ENCODE measurements at places on chromosomes 13 and 19.

DNA sequence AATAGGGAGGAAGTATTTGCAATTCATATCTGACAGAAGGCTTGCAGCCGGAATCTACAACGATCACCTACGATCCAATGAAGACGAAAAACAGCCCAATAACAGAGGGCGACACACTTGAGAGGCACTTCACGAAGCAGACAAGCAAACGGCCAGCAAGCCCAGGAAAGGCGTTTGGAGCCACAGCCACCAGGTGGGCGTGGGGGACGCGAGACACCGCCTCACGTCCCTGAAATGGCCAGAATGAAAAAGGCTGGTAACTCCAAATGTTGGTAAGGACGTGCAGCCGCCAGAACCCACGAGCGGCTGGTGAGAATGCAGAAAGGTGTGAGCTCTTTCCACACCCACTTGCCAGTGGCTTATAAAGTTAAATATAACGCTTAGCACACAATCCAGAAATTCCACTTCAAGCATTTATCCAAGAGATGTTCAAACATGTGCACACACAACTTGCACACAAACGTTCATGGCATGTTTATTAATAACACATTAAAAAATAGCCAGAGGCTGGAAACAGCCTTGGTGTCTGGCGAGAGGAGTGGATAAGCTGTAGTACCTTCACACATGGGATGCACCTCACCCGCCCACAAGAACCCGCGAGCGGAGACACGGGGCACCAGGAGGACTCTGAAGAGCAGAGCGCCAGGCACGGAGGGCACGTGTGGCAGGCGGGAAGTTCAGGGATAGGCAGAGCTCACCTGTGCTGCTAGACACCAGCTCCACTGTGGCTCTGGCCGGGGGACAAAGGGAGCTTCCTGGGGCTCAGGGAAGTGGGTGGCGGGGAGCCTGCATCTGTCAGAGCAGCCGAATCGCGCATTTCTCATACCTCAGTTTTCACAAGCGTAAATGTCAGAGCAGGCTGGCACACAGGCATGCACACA is 89.3 kb downstream of the SPACA7 start:
- no peak for DNase-seq

DNA sequence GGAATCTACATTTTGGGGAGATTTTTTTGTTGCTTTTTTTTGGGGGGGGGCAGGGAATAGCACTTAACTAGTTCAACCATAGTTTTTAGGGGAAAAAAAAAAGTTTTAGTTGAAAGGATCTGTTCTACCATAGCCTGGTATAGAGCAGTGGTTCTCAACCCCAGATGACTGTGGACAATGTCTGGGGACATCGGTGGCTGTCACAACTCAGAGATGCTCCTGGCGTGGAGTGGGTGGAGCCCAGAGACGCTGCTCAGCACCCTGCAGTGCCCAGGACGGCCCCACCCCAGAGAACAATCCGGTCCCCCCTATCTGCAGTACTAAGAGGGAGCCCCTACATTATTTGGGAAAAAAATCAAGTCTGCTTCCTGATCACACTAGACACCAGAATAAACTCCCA is 8.3 kb downstream of the GNG7 start:
- DNase-seq = no peak

GRCh38 chr13:110511509-110512181 is 49.9 kb downstream of the RAB20 start:
- DNase-seq = no peak

GRCh38 chr13:67087527-67087926 is 142.6 kb downstream of the PCDH9 start:
- DNase-seq = no peak

- DNase-seq = no peak
Measured at GRCh38 chr13:97306645-97307044, 84.5 kb downstream of the MBNL2 start.

DNA sequence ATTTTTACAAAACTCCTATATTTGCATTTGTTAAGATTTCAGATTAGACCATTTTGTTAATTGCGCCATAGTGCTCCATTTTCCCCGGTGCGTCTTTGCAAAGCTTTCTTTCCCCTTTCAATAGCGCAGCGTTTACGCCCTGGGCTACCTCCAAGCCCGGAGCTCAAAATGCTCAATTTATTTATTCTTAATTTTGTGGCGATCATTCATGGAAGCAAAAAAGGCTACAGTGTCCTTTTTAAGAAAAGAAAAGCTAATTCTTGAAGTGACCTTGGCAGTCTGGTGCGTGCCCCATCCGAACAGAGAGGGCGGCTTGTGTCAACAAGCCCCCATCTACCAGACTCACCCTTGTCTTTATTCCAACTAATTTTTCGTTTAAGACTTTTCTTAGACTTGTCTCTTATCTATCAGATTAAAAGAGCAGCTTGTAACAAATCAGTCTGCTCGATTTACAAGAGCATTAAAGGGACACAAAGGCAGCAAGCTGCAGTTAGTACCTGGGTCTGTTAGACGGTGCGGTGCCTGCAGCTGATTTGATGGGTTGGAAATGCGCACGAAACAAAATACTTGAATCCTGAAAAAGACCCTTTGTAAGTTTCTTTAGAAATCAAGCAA is 30.1 kb downstream of the GSX1 start:
- no peak for DNase-seq

GRCh38 chr13:27203854-27204253 is 32.2 kb upstream of the USP12 start:
- DNase-seq = no peak

- DNase-seq = no peak
Measured at GRCh38 chr13:33183431-33184111, 102.0 kb downstream of the STARD13 start.

- no peak for DNase-seq
Measured at GRCh38 chr19:15780610-15781418, 6.6 kb upstream of the OR10H5 start.

DNA sequence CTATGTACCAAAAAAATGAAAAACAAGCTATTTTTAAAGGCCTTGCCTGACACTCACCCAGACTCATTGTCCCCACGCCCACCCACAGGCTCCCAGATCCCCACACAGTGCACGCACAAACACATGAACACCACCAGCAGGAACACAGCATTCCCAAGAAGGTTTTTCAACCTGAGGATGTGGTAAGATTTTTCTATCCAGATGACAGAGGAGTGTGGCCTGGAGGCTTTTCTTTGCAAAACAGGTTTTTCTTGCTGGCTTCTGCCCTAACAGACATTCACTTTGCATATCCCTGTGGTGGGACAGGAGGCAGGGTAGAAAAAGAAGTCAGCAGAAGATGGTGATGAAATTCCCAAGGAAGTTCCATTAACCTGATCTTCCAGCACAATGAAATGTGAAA is 97.8 kb downstream of the KLF12 start:
- no peak for DNase-seq

GRCh38 chr19:31310432-31311133 is 38.7 kb downstream of the TSHZ3 start:
- no peak for DNase-seq

DNA sequence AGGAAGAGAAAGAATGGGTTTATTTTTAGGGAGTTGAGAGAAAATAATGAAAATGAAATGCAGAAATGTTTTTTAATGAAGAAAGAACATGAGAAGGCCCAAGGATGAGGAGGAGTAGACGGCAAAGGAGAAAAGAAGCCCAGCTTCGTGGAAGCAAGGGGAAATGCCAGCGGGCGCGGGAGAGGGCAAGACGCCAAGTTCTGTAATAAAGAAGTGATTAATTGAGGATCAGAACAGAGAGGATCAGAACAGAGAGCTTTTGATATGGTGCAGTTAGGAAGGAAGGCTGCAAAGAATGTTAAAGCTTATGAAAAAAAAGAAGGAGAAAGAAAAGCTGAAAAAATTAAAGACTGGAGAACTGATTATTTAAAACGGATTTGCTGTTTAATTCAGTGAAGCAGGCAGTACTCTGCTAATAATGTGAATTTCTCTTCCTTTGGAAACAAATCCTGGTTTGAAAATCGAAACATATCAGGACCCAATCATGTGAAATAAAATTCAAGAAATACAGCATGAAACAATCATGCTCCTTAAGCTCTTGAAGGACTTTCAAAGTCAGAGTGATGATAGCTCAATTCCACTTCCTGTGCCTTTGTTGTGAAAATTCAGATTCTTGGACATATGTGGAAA is 99.3 kb upstream of the SOX1 start:
- no peak for DNase-seq

DNA sequence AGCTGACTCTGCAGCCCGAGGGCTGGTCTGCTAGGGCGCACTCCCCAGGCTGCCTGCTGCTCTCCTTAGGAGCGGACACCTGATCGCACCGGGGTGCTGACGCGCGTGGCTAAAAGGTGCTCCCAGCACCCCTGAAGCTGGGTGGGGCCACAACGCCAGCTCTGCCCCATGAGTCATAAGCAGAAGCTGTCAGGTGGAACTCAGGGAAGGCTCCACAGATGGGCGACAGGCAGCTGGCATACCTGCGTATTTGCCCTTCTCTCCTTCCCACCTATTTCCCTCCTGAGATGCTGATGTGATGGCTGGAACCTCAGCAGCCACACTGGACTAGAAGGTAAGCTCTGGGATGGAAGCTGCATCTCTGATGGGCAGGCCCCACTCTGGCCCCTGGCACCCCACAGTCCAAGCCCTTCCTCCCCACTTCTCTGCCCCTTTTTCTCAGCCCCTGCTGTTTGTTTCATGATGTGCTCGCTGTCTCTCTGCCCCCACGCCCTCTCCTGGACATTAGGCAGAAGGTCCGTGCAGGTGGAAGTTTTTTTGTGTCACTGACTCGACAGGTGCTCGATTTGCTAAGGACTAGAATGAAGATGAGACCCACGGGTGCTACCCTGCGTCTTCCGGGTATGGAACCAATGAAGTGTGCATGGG is 30.3 kb upstream of the CACTIN start:
- DNase-seq = no peak

DNA sequence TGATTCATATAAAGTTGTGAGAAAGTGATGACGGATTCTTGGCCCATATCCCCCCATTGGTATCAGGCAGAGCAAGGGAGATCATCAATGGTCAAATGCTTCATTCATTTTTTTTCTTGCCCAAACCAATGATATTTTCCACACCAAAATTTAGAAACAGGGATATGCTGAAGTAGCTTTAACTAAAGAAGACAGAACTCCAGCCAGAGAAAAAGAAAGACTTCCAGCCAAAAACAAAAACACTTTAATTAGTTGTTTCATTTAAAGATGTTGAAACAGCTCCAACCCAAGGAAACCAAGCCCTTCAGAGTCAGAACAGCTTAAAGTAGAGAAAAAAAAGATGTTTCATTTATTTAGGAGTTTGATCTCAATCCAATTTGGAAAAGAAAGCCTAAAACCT is 358.9 kb upstream of the NBEA start:
- no peak for DNase-seq

- no peak for DNase-seq
Measured at GRCh38 chr19:2363419-2363818, 3.4 kb downstream of the TMPRSS9 start.

DNA sequence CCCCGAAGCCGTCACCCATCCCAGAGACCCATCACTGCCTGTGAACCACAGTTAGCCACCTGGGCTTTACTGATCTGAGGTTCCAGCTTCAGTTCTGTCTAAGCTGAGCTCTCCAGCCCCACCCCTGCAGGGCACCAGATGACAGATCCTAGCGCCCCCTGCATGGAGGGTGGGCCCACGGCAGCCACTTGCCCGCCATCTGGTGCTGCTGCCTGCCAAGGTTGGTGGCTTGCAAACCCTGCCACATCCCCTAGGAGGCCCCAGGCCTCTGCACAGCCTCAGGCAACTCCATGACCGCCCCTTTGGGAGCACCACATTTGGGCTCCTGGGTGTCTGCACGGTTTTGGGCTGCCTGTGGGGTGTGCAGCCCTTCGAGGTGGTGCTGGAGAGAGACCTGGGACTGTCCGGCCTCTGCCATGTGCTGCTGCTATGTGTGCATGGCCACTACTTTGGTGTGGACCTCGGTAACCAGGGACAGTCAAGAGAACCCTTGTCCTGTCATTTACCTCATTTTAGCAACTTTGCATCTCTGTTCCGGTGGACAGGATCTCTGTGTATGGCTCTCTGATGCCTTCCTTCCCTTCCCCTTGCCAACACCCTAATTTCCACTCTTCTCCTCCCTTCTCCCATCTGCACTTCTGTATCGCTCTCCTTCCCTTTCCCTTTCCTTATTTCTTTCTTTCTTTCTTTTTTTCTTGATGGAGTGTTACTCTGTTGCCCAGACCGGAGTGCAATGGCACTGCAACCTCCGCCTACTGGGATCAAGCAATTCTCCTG is 17.4 kb upstream of the SDHAF1 start:
- no peak for DNase-seq

DNA sequence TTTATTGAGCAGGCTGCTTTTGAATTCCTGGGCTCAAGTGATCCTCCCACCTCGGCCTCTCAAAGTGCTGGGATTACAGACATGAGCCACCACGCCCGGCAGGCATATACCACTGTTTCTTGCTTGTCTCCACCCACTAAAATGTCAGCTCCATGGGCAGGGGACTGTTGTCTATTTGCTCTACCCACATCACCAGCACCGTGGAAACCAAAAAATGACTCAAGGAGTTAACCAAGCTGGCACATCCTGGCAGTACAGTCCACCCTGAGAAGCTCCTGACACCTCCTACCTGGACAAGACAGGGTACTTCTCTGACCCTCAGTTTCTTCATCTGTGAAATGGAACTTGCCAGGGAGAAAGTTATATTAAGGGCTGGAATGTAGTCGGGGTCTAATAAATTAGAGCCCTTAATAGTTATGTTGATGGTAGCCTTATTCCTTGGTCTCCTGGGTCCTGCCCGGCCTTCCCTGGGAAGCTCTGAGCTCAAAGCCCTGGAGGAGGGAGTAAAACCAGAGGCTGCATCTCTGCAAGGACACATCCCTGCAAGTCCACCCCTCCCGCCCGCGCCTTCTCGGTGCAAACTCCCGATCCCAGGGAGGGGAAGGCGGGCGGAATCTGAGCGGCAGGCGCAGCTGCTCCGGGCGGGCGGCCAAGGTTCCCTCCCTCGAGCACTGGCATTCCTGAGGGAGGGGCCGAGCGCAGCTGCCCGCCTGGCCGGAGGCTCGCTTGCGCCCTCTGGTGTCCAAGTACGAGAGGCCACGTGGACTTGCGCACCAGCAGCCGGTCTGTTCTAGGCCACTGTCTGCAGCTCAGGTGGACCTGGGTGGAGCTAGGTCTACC is 14.1 kb downstream of the RDH8 start:
- DNase-seq = peak; percentile 48

- no peak for DNase-seq
Measured at GRCh38 chr13:49370371-49370770, 73.5 kb downstream of the CAB39L start.

GRCh38 chr19:47644743-47645482 is 36.0 kb downstream of the BICRA start:
- no peak for DNase-seq

DNA sequence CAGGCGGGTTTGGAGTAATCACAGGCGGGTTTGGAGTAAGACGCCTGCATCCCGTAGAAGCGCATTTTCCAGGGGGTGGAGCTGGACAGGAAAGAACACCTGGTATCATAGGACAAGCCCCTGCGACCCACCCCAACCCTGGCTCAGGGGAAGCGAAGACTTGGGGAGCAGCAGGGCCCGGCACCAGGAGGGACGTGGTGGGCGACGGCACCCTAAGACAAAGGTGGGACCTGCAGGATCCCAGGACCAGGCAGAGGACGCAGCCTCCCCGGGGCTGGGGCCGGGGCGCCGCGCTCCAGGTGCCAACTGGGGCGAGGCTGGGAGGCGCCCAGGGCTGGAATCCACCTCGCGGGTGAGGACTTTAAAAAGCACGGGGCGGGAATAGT is 520 bp downstream of the ZNF600 start:
- no peak for DNase-seq

Data from stimulated activated CD8-positive, alpha-beta memory T cell treated with anti-CD3 and anti-CD28 coated beads, Interleukin-2, amount 100 ng/mL, for 1 hour (primary cell).